Lung (tissue), 17 donors: ENCODE measurements at places on chromosomes 6 and 20.

DNA sequence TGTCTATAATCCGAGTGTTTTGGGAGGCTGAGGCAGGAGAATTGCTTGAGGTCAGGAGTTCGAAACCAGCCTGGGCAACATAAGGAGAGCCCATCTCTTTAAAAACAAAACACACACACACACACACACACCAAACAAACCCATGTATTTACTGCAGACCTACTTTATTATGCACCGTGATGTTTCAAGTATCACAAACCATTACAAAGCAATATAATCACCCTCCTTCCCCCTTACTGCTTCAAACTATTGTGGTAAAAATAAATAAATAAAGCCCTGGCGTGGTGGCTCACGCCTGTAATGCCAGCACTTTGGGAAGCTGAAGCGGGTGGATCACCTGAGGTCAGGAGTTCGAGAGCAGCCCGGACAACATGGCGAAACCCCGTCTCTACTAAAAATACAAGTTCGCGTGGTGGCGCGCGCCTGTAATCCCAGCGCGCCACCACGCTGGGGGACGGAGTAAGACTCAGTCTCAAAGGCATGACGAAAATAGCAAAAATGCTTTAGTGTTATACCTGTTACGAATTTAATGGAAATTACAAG is 1.5 kb downstream of the TBCC start:
- no peak for DNase-seq

DNA sequence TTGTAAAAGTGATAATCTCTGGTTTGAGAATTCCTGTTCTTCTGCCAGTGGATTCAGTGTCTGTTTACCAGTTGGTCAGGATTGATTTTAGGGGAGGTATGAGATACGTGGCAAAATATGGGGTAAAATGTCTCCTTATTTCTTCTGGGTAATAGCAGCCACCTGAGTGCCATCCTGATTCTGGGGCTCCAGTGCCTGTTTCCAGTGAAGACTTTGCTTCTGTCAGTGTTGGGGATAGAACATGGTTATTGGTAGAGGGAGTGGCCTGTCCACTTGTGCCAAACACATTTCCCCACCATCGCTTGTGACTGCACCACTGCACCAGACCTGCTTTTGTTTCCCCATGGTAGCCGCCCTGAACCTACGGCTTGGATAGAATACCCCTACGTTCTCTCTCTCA is 15.7 kb downstream of the PANK2 start:
- DNase-seq, result no peak

- no peak for DNase-seq
These were observed 87.0 kb upstream of the OLIG3 start for GRCh38 chr6:137581019-137581707.

DNA sequence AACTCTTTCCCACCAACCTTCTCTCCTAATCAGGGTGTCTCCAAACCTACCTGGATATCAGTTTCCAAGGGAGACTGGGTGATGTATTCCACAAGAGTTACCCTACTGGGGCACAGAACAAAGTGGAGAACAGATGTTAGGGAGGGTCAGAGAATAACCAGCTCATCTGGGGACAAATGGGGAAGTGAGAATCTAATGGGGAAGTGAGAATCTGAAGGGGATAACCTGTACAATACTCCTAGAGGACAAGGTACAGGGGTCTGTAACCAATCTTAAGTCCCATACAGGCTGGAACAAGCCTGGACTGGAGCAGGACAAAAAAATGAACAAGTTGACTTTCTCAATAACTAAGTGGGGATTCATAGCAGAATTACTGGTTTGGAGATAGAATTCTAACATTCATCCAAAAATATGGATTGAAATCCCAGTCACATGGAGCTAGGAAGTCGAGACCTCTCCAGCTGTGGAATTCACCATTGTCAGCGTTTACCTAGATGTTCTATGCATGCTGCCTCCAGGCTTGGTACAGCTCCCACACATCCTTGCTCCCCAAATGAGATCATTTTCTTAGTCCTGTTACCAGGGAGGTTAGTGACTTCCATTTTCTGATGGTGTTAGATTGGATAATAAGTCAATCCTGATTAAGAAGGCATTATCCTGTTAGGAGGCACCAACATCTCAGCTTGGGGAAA is 214.8 kb upstream of the MOCS1 start:
- DNase-seq, result no peak

GRCh38 chr6:41546866-41547798 is 951 bp downstream of the FOXP4 start:
- peak; percentile 52 for DNase-seq

DNA sequence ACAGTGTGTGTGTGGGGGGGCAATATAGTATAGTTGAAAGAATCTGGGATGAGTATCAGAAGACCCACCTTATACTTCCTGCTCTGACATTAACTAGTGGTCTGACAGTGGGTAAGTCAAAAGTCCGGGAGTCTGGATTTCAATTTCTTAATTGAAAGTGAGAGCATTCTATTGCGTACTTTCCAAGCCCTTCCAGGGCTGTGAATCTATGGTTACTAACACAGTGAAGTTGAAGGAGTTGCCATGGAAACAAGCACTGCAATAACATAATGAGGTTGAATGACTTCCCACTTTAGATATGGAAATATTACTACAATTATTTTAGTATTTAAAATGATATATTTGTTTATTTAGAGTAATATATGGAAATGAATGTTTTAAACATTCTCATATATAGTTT is 80.2 kb downstream of the MLIP start:
- DNase-seq, result peak; percentile 83

GRCh38 chr20:23225407-23226060 is 125.1 kb upstream of the NXT1 start:
- no peak for DNase-seq

DNA sequence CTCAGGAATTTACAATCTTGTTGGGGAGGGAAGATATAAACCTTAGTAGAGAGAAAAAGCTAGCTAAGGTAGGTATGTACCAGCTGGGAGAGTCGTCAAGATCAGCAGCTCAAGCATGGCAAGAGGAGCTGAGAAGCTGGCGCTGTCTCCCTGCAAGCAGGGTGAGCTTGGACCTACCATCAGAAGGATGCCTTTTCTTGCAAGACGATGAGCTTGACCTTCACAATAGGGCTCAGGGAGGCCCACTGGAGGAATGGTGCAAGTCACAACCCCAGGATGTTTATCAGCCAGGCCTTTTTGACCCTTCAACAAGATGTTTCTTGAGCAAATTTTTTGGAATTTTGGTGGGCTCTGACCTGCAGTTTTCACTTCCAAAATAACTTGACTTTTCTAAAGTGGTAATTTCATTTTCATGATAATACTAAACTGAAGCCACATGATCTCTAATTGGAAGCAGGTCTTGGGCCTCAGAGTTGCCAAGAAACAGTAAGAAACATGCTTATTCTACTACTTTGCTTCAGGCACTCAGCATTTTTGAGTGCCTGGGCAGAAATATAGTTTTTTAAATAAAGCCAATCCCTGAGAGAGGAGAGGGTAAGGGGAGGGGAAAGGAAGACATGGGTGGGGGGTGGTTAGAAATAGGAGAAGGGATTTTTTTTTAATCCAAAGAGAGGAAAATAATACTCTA is 258.1 kb downstream of the CLIC5 start:
- DNase-seq, result peak; percentile 38

GRCh38 chr6:165729307-165729936 is 66.4 kb upstream of the PDE10A start:
- no peak for DNase-seq

- DNase-seq, result no peak
These were observed 59.6 kb downstream of the PPP1R14C start for GRCh38 chr6:150202404-150202803.

- DNase-seq, result no peak
These were observed 21.2 kb upstream of the BTN1A1 start for GRCh38 chr6:26478985-26479278.

GRCh38 chr6:34182751-34183531 is 37.1 kb upstream of the GRM4 start:
- DNase-seq, result no peak

- DNase-seq, result peak; percentile 69
These were observed at the start of gene MOCS1 for GRCh38 chr6:39934131-39934757. Gene MOCS1 (minus strand): TSS chr6:39934462. CDS start chr6:39934417, 45 bp downstream.

DNA sequence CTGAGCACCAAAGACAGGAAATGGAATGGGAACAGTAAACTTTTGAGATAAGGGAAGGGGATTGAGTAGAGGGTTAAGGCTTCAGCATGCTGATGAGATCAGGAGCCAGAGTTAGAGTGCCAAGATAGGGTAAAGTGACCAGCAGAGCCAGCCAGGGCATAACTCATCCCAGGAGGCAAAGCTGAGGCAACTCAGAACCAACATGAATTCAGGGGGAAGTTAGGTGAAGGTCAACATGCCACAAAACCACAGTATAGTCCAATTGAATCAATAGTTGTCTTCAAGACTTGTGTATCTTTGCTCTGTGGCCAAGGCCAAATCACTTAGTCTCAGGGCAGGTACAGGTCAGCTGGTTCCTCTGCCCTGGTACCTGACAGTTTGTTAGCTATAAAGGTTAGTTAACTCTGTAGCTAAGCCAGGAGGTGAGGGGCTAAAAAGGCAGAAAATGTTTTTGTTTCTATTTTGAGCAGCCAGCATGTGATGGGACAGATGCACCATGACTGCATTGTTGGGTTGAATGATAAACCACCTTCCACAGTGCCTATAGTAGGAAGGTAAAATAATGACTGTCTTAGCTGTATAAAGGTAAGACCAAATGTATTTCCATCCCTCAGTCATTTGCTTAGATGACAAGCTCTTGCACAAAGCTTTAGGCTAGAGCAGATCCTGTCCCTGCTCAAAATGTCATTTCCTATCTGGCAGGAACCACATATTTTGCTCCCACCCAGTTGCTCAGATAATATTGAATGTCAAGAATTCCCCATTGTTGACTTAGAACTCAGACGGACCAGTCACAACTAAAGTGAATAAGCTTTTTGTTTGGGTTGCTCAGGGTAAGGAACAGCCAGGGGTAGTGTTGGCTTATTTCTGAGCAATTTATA is 15.8 kb downstream of the RNF8 start:
- DNase-seq, result no peak

DNA sequence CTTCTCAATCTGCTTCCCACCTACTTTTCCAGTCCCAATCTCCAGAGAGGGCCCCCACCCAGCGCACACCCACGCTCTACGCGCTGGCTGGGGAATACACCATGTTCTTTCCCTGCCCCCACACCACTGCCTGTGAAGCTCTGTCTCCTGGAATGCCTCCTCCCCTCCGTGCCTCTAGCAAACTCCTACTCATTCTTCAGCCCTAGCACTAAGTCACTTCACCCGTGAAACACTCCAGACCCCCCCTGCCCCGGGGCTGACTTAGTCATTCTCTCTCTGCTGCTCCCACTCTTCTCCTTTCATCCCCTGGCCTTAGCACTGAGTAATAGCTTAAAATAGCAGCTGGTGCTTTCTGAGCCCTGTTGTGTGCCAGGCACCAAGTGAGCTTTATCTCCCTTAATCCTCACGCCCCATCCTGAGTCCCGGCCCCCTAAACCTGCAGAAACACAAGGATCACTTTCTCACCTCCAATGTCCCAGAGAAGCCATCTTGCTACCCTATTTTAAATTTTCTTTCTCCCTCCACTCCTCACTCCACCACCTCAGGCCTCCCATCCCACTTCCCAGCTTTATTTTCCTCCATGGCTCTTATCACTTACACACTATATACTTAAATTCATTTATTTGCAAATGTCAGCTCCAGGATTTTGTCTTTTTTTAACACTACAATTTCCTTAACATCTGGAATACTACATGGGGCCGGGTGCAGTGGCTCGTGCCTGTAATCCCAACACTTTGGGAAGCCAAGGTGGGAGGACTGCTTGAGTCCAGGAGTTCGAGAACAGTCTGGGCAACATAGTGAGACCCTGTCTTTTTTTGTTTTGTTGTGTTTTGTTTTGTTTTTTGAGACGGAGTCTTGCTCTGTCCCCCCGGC is 6.3 kb upstream of the PARD6B start:
- DNase-seq, result peak; percentile 31

- no peak for DNase-seq
These were observed 11.5 kb downstream of the RNF146 start for GRCh38 chr6:127277878-127278843.

DNA sequence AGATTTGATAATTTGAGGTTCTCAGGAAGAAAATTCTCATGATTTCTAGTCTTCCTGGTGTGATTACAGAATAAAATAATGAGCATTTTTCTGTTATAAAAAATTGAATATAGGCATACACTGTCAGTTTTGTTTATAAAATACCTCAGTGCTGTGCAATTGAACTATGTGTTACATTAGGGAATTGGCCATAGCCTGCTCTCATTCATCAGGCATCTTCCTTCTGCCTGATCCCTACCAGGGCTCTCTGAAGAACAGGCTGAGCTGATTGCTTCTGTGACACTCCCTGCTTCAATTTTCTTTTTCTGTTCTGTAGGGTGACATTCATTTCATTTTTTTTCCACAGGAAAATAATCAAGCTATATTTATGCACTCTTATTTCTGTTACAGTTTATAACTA is 162.8 kb downstream of the PHF3 start:
- no peak for DNase-seq

DNA sequence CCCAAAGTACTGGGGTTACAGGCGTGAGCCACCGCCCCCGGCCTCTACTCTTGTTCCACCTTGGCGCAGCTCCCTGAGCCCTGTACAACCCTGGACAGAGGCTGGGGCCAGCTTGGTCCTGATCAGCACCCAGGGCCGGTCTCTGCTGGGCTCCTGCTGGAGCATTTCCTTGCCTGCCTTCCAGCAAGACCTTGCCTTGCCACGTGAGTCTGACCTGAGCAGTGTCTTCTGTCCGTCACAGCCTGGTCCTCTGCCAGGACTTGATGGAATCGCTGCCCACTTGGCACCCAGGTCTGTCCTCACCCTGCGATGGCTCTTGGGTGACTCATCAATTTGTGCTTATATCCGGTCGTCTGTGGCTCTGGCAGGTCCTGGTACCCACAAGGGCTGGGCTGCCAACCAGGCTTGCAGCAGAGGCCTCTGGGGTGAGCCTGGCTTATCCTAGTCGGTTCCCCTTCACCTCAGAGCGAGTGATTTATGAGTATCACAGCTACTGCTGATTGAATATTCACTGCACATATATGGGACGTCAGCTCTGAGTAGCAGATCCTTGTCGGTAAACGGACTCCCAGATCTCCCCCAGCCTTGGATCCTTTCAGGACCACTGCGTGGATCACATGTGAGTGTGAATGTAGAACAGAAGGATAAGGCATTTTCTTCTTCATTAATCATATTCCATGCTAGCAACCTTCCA is 10.1 kb upstream of the SULF2 start:
- DNase-seq, result no peak

GRCh38 chr6:82735790-82736189 is 329.9 kb downstream of the UBE3D start:
- DNase-seq, result no peak

DNA sequence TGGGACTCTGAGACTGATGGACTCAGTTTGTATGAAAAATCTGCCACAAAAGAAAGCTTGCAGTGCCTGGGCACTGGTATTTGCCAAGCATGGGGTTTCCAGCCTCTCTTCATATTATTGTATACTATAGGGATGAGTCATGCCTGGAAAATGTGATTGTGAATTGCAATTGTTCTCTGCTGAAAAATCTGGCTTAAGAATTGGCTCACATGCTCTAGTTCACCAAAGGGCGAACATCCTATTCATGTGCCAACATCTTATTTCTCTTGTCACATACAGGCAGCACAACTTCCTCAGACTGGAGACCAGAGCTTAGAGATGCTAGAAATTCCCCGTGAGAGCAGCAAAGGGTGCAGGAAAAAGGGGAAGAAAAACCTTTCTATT is 103.6 kb upstream of the KCNK16 start:
- DNase-seq, result peak; percentile 87

- peak; percentile 2 for DNase-seq
These were observed 183.1 kb upstream of the MCHR2 start for GRCh38 chr6:100176951-100177710.

GRCh38 chr6:141562186-141562811 is 570.4 kb upstream of the GJE1 start:
- DNase-seq, result peak; percentile 20
